ENCODE measurements at places on chromosomes 11 and 22. TPM values are rescaled to one million over a fixed set of nuclear protein-coding genes. Genes with fewer than 3 reads are reported as not detected.

The SNX32 gene
- total RNA-seq: 2.9 TPM

The OR10A2 gene
- total RNA-seq: not detected

The TUBGCP6 gene
- total RNA-seq: 42.2 TPM

The MMP27 gene
- total RNA-seq: not detected

DNA sequence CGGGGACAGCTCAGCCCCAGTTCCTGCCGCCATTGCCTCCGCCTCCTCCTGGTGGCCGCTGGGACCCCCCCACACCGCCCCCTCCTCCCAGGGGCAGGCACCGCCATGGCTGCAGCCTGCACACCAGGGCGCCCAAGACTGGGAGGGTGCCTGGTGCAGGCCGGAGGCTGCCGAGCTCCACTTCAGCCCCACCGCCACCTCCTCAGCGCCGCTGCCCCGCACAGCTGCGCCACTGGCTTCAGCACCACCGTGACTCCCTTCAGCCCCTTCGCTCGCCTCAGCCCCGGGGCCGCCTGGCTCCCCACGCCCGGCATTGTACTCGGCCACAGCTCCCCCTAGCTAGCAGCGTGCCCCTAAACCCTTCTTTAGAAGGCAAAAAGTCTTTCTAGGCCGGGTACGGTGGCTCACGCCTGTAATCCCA, 131.1 kb downstream of the CRYBB2 start:
- no peak for DNase-seq

- peak; percentile 86 for DNase-seq
These were observed 14.3 kb downstream of the DGKZ start for GRCh38 chr11:46361283-46362155.

DNA sequence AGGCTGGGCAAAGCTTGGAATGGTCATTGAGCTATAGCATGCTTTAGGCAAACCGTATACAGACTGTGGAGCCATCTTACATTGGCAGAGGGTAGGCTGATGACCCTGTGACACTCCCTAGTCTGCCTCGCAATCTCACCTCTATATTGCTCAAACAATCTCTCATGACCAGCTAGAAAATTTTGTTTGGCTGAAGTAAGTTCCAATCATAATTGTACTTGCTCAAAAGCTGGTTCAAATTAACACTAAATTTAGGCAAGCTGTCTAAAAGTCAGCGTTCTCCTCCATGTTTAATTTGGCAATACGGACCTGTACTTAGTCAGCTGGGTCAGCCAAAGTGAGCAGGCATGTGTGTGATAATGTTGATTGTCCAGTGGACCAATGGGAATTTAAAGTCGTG, 133.0 kb downstream of the SWAP70 start:
- DNase-seq: no peak

GRCh38 chr11:114889594-114890011, 211.3 kb downstream of the NXPE2 start:
- DNase-seq: no peak

DNA sequence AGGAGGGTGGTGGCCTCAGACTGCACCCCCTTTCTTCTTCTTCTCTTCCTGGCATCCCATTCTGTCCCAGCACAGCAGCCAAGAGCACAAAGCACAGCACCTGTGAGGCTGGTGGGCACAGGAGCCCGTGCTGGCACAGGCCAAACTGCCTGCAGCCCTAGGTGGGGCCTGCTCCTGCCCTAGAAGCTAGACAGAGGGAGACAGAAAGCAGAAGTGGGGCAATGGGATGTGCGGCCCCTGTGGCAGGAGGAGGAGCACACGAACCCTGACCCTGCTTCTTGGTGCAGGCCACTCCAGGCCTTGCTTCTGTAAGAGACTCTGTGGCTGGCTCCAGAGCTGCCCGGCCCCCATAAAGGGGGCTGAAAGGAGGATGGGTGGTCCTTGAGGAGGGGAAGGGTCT, 3.9 kb upstream of the PTS start:
- DNase-seq: no peak

GRCh38 chr22:32950366-32950765, 107.8 kb downstream of the SYN3 start:
- no peak for DNase-seq

GRCh38 chr22:34998921-34999320, 67.0 kb upstream of the ISX start:
- DNase-seq: no peak
